ENCODE measurements at places on chromosomes 3 and 15.
A peak's percentile ranks its signal among the peaks of the same experiment; 100 is the strongest.

DNA sequence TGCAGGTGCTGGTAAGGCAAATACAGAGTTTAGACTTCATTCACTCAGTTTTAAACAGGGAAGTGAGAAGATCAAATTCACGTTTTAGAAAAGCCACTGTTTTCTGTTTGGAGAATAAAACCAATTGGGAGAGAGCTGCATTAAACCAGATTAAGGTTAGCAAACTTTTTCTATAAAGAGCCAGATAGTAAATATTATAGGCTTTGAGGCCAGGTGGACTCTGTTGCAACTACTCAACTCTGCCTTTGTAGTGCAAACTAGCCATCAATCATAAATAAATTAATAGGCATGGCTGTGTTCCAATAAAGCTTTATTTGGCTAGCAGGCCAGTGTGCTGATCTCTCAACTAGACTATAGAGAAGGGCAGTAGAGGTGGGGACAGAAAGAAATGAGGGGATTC, 33.5 kb downstream of the SUCLG2 start:
- DNase-seq = no peak

GRCh38 chr15:94509259-94509658, 277.9 kb downstream of the MCTP2 start:
- DNase-seq = no peak

- DNase-seq = peak; percentile 39
These were observed 119.0 kb upstream of the RASGRP1 start for GRCh38 chr15:38683382-38684242.

DNA sequence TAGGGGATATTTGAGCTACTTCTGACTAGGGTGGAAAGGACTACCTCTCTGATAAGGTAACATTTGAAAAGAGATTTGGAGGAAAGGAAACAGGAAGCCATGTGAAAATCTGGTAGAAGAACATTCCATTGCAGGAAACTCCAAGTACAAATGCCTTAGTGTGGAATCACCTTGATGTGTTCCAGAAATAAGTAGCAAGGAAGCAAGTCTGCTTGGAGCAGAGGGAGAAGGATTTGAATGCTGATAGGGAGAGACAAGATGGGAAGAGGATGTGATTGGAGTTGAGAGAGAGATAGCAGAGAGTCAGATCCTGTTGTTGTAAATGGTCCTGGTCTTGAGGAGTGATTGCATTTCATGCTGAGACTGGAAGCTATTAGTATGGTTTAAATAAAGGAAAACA, 335.1 kb upstream of the DCBLD2 start:
- DNase-seq = no peak

GRCh38 chr3:45225465-45226205, 452 bp downstream of the TMEM158 start:
- no peak for DNase-seq

GRCh38 chr3:195548006-195548405, 4.9 kb upstream of the PPP1R2 start:
- no peak for DNase-seq

GRCh38 chr3:37577697-37578096, 284.0 kb upstream of the CTDSPL start:
- DNase-seq = no peak

- no peak for DNase-seq
These were observed 808.8 kb downstream of the TUSC7 start for GRCh38 chr3:117518364-117518763.

- no peak for DNase-seq
These were observed 4.1 kb downstream of the PPM1M start for GRCh38 chr3:52249683-52250082.

Data from adrenal gland (tissue), 19 donors.